ENCODE measurements at places on chromosomes 6 and 20.

- DNase-seq: no peak
These were observed 3.6 kb upstream of the HSPA12B start for GRCh38 chr20:3728876-3729275.

- peak; percentile 80 for DNase-seq
These were observed 8.6 kb upstream of the YTHDF1 start for GRCh38 chr20:63224412-63225081.

DNA sequence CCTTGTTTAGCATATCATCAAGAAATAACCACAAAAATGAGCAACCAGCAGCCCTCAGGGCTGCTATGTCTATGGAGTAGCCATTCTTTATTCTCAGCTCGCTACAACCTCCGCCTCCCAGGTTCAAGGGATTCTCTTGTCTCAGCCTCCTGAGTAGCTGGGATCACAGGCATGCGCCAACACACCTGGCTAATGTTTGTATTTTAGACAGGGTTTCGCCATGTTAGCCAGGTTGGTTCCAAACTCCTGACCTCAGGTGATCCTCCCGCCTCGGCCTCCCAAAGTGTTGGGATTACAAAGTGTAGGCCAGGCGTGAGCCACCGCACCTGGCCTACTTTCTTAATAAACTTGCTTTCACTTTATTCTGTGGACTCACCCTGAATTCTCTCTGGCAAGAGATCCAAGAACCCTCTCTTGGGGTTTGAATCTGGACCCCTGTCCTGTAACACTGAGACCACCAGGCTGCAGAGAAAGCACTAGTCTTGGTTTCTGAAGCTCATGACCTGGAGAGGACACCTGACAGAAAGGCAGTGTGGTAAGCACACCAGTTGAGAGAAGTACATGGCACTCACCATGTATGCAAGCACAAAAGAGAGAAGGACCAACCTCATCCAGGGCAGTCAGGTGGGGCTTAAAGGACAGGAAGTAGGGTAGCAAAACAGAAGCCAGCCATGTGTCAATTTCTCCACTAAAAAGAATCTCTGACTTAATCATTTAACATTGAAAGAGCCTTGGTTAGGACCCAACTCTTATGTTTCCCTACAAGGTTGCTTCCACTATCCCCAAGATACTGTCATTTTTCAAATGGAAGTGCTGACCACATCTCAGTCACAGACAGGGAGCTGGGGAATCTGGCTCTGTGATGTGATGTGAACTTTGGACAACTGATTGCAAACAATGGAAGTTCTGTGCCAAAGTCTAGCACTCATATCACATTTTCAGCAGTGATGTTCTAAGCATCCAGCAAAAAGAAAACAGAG, 97.4 kb upstream of the DST start:
- no peak for DNase-seq

DNA sequence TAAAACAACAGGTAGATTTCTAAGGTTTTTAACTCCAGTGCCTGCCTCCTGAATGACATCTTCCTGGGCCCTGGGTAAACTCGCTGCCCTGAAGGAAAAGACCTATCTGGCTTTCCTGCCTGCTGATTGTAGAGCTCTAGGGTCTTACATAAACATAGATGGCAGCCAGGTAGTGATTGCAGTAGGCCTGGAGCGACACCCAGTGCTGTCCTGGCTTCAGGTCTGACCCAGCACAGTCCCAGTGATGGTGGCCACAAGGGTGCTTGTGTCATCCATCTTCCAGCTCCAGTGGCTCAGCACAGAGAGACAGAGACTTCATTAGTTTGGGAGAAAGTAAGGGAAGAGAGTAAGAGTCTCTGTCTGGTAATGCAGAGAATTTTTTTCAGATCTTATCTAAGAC, 542.9 kb upstream of the IMPG1 start:
- DNase-seq: no peak

DNA sequence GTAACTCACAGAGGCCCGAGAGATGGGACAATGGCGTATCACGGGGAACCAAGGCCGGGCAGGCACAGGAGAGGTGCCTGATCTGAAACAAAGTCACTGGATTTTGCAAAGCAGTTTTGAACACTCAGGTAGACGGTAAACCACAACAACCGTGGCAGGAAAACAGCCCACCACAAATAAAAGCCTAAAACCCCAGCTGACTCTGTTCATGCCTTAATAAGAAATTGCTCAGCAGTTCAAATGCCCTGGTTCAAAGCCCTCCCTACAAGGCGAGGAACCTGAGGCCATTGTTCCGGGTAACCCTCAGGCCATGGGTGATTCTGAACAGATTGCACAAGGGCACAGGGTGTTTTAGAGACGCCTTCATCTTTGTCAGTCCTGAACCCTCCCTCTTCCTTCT, 114.2 kb downstream of the MAP3K7 start:
- no peak for DNase-seq

DNA sequence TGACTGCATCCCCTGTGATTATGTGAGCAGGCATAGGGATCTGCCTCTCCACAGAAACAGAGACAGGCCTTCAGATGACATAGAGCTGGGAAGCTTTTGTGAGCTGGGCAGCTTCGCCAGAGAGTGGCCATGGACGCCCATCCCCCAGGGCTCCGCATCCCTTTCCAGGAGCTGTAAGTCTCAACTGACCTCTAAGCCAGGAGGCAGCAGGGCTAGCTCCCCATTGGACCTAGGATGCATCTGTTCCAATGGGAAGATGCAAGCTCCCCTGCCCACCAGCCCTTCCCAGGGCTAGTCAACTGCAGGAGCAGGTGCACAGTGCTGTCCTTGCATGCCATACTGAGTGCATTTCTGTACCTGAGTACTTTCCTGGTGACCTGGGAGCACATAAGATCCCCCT, 663.6 kb downstream of the RNF144B start:
- no peak for DNase-seq
